ENCODE measurements at places on chromosomes 3 and 15.
A peak's percentile ranks its signal among the peaks of the same experiment; 100 is the strongest.

- no peak for DNase-seq
These were observed 122.4 kb upstream of the IL12A start for GRCh38 chr3:159866201-159866746.

GRCh38 chr3:81490541-81491288 is 270.7 kb downstream of the GBE1 start:
- no peak for DNase-seq

- DNase-seq = no peak
These were observed 15.4 kb downstream of the ANPEP start for GRCh38 chr15:89799011-89799911.

DNA sequence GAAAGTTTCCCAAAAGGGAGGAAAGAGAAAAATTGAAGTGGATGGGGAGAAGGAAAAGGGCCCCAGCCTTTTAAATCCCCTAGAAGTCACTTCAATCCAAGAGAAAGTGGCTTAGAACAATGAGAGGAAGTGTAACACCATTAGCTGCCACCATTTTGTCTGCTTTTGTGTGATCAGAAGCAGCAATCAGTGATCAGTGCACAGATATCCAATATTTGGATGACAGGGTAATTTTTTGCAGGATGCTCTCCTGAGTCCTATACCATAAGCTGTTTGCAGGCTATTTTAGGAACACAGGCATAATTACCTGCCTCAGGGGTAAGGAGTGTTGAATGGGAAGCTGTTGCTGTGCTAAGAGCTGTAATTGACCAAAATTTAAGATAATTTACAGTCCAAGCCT is 31.4 kb downstream of the SLC35A5 start:
- DNase-seq = no peak

DNA sequence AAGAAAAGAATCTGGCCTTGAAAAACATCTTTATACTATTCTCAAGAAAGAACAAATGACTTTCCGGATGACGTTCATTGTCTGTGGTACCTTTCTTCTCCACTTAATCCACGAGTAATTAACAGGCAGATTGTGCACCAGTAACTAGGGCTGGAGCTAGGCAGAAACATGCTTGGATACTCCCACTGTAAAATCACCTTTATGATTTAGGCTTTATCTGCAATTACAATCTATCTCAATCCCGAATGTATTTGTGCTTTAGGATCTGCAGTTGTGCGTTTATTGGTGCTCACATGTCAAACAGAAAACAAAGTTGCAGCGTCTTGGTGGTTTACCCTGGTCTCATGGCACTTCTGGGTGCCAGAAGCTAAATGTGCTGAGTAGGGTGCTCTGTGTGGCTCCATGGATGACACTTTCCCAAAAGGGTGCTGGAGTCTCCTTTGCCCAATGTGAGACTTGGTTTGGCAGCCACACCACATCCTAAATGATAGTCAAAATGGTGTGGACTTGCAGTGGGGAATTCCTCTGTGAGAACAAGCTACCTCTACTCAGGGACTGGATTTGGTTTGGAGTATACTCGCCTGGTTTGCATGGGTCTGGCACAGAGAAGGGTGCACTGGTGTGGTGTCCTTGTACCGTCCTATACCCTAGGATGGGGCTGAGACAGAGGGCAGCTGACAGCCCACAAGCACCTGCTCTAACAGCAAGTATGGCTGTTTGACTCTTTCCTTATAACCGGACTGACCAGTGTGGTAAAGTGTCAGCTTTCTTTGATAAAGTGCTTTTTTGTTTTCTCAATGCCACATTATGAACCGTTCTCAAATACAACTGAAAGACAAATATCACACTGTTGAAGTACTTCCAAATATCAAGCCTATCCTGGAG is 7.7 kb downstream of the SERP1 start:
- DNase-seq = no peak

DNA sequence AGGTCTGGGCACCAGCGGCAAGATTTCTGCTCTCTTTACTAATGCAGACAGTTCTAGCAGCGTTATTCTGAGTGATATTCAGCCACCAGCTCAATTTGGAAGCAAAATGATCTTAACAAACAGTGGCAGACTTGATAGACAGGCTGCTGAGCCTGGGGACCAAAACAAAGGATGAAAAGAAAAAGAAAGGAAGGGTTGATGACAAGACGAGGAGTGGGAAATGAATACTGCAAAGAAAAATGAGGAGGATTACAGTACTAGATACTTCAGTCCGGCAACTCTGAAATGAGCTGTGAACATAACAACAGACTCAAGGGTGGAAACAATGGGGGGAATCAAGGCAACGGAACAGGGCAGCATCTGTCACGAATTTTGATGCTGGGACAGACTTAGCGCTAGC is 28.8 kb downstream of the FHIT start:
- DNase-seq = no peak

DNA sequence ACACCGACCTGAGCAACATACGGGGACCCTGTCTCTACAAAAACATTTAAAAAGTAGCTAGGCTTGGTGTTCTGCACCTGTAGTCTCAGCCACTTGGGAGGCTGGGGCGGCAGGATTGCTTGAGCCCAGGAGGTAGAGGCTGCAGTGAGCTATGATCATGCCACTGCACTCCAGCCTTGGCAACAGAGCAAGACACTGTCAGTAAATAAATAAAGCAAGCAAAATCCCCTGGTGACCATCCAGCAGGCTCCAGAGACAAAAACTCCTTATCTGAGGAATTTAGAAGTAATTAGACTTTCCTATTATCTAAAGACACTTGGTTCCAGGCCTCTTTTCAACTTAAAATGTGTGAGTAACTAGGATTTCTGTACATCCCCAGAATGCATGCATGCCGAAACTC is 29.5 kb upstream of the ZNF774 start:
- DNase-seq = no peak

DNA sequence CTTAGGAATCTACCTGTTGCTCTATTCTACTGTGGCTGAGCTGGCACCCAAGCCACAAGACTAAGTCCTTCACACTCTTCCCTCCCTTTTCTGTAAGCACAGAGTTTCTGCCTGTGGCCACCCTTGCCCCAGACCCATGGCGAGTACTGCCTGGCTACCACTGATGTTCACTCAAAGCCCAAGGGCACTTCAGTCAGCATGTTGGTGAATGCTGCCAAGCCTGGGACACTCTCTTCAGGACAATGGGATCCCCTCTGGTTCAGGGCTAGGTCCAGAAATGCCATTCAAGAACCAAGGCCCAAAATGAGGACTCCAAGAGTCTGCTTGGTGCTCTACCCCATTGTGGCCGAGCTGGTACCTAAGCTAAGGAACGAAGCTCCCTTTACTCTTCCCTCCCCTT is 184.2 kb downstream of the FGF12 start:
- DNase-seq = no peak

DNA sequence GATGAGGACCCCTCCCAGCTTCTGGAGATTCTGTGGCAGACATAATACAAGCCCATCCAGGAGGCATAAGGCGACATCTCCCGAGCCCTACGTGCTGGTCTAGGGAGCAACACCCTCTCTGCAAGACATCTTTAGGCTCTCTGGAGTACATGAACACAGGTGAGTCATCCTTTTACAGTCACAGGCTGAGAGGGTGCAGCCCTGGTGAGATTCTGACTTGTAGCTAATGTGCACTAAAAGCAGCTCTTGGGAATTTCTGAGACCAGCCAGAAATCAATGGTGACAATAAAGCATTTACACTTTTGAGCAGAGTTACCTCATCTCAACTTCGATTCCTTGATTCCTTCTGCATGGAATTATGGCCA is 131.1 kb downstream of the XXYLT1 start:
- DNase-seq = no peak

DNA sequence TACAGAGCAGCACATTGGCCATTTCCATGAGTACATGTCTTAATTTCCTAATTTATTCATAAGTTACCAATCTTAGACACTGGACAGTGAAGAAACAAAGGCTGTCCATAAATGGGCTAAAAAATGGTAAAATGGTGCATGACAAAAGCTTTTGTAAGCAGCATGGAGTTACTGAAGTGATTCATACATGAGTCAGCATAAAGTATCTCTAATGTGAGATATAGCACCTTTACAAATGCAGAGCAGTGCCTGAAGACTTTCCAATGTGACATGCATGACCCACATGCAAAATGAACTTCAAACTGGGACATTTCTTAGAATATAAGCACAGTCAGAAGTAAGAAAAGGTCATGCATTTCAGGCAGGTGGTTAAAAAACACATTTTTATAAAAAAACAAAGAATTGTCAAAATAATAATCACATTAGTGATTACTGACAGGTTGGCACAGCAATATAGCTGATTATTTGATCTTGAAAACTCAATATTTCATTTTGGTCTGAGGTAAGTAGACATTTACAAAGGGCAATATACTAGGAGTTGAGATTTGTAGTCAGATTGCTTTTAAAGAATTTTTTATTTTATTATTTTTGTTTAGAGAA is 299.3 kb downstream of the PLCL2 start:
- peak; percentile 3 for DNase-seq

DNA sequence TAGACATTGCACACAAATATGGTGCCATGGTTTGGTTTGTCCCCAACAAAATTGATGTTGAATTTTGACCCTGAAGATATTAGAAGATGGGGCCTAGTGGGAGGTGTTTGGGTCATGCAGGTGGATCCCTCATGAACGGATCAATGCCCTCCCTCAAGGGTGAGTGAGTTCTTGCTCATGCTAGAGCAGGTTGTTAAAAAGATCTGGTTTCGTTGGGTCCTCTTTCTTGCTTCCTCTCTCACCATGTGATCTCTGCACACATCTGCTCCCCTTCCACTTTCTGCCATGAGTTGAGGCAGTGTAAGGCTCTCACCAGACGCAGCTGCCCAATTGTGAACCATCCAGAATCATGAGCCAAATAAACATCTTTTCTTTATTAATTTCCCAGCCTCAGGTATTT is 87.8 kb upstream of the MDFIC2 start:
- DNase-seq = no peak

GRCh38 chr3:128278130-128278529 is 124.8 kb downstream of the EEFSEC start:
- no peak for DNase-seq

DNA sequence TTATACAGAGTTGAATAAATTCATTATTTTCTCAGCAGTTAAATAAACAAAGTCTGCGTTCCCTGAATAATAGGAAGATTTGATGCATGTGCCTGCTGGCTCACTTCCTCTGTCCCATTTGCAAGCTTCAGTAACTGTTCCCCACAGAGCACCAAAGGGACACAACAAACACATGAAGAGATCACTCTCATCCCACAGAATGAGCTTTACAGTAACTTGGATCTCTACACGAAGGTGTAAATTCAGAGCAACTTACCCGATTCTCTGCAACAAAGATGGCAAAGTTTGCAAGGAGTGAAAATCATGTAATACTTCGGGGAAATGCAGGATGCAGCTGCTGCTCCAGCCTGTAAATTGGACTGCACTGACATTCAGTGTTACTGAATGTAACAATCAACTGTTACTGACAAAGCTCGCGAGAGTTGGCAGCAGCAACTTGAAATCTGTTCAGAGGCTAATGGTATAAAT is at the start of gene BCHE:
Gene BCHE, minus strand, starts transcription at position 366 of the 468 bp plus-strand sequence. CDS start 6,390 bp downstream, outside the sequence.
- DNase-seq = no peak

- DNase-seq = no peak
These were observed 395.3 kb downstream of the IL5RA start for GRCh38 chr3:2714834-2715233.

- no peak for DNase-seq
These were observed 5.8 kb downstream of the HYAL2 start for GRCh38 chr3:50316657-50317242.

DNA sequence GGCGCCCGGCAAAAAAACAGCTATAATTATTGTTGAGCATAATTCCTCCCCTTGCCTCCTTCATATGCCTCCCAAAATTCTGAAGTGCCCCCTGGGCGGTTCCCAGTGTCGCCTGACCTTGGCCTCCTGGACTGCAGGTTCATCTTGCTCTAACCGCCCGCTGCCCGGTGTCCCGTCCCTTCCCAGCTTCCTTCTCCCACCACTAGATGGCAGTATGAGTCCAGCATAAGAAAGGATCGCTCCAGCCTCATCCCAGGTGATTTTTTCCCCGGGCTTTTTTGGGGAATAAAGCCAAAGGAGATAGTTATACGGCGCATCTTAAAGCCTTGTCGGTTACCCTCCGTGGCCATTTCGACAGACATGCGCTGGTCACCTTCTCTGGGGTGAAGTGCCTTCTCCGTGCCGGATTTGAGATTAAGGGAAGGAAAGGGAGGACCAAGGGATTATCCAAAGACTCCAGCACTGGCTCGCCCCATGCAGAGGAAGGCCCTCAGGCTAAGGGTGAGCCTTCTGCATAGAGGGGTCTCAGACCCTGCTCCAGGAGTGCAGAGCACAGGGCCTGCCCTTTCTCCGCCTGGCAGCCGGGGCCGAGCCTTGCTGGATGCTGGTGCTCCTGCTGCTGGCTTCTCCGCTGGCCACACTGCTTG is 45.8 kb upstream of the TRA2B start:
- no peak for DNase-seq

- no peak for DNase-seq
These were observed 174.9 kb downstream of the GHSR start for GRCh38 chr3:172273378-172273777.

DNA sequence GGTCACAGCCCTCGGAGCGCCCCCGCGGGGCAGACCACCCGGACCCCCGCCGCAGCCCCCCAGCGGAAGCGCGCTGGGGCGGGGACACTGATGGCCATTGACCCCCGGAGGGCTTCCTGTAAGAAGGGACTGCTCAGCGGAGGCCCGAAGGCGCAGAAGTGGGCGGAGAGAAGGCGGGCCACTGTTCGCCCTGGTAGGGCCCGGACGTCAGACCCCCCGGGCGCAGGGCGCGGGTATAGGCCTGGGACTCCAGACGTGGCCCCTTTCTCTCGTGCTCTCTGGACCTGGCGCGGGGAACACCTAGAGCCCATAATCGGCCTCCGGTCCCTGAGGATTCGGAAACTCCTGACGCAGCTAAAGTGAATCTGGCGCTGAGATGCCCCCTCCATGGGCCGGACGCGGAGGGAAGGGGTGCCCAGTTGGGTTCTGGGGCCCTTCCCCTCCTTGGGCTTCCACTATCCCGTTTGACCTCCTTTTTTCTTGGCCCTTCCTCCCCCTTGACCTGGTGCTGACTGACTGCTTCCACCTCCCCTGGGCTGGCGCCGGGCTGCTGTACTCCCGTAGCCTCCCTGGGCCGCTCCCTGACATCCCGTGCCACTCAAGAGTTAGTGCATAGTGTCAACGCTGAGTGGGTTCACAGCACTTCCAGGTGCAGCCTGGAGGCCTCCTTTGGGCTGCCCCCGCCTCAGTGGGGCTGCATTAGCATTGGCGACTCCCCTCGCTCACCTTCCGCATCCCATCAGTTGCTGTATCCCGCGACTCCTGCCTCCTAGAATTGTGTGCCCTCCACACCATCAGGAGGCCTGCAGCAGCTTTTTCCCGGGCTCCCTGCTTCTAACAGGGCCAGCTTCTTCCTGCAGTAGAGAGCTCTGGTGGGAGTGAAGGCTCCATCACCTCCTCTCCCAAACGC is 694 bp downstream of the ABTB1 start:
- no peak for DNase-seq

- no peak for DNase-seq
These were observed 19.1 kb downstream of the KLF15 start for GRCh38 chr3:126337980-126338651.
